ENCODE measurements at places on chromosomes 1 and 21.

- DNase-seq: no peak
Observed at GRCh38 chr1:3505161-3505560, 50.7 kb downstream of the ARHGEF16 start.

GRCh38 chr1:10788592-10789006 is 7.8 kb downstream of the CASZ1 start:
- DNase-seq: peak; percentile 42

GRCh38 chr1:87051965-87052364 is 137.5 kb downstream of the HS2ST1 start:
- DNase-seq: no peak

DNA sequence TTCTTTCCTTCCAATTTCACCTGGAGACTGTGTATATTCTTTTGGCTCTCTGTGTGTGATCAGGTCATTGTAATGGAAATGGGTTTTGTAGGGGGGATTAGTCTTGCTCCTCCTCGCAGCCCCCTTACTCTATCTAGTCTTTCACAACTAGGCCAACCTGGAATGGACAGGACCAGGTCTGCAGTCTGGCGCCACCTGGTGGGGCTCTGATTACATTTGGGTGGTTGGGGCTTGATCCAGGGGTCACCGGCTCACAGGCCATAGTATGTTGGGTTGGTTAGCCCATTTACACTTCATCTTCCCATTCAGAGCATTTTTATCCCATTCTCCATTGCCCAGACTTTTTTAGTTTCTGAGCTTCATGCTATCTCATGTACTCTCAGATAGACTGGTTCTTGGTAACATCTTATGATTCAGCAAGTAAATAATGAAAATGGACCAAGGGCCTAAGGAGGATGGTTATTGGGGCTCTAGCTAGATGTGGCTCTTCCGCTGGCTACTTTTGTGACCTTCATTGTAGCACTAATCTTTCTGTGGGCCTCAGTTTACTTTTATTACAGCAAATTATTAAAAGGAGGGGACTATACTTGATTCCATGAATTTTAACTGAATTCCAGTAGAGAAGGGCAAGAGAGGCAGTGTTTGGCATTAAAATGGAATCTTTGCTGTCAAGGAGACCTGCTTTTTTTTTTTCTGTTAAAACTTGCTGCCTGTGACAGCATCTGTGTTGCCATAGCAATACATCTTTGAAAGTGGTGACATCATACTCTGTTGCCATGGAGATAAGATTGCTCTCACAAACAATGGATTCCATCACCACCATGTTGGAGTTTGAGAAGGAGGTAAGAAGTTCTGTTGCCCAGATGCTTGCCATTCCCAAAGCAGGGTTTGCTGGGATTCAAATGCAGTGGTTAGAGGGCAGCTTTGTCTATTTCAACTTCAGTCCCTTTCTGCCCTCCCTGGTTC is 150.1 kb downstream of the PLXNA2 start:
- DNase-seq: peak; percentile 40

- peak; percentile 83 for DNase-seq
Observed at GRCh38 chr1:24536391-24536840, 19.5 kb upstream of the NCMAP start.

GRCh38 chr1:5701642-5702041 is 290.6 kb downstream of the NPHP4 start:
- no peak for DNase-seq

DNA sequence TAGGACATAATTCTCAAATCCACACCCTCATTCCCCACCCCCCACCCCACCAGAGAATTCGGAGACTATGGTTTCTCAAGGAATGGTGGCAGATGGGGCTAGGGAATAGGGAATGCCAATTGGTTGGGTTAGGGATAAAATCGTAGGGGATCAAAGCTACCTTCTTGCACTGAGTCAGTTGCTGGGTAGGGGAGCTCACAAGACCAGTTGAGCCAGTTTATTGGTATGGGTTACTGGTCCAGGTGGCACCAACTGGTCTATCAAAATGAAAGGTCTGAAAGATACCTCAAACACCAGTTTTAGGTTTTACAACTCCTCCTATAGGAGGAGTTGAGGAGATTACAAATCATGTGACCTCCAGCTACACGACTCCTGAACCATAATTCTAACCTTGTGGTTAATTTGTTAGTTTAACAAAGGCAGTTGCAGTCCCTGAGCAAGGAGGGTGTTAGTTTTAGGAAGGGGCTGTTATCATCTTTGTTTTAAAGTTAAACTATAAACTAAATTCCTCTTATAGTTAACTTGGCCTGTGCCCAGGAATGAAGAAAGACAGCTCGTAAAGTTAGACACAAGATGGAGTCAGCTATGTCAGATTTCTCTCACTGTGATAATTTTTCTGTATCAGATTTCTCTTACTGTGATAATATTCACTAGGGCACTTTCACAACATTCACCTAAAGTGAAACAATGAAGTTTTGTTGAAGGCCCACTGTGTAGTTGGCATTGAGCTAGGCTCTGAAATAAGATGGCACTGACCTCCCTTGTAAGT is 2.5 kb downstream of the SHISAL2A start:
- DNase-seq: no peak

DNA sequence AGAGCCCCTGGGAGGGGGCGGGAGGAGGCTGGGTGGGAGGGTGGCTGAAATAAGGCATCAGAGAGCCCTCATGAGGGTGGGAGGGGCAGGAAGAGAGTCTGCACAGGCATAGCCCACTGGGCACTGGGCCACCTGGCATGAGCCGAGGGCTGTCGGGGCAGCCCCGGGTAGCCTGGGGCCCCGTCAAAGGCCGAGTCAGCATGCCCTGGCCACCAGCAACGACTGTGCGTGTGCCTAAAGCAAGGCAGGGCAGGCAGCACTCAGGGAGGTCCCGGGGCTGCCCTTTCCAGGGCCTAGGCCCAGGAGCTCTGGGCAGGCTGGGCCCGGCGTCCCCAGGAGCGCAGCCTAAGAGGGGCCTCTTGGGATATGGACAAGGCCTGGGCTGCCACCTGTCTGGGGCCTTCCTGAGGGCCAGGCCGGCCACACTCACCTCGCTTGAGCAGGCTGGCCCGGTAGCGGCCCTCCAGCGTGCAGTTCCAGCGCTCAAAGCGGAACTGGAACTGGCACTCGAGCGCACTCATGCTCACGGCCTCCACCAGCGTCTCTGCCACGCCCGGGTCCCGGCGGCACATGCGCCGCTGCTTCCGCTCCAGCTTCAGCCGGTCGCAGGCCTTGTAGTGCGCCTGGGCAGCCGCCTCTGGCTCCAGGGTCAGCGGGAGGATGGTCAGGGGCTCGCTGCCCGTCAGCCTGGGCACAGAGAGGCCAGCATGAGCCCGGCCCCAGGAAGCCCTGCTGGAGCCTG is 22.7 kb downstream of the WNT9A start:
- no peak for DNase-seq

- no peak for DNase-seq
Observed at GRCh38 chr1:84642774-84643173, 47.5 kb downstream of the SSX2IP start.

DNA sequence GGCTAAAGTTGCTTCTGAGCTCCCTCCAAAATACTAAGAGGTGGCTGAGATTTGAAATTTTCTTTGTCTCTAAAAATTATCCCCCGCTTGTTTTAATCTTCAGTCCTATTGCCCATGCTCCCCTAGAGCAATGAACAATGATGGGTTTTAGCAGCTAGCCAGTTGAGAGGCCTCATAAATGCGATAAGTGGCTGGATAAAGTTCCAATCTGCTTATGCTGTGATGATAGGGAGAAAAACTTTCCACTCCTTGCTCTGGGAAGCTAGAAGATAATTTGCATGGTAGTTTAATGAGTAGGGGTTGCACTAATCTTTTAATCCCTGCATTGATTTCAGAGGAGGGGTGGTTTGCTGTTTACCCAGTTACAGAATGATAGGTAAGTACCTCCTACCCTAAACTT is 9.6 kb upstream of the PRPF3 start:
- no peak for DNase-seq

- DNase-seq: no peak
Observed at GRCh38 chr1:162631546-162632191, 595 bp upstream of the DDR2 start.

GRCh38 chr1:85559890-85560289 is 20.7 kb upstream of the CCN1 start:
- no peak for DNase-seq

DNA sequence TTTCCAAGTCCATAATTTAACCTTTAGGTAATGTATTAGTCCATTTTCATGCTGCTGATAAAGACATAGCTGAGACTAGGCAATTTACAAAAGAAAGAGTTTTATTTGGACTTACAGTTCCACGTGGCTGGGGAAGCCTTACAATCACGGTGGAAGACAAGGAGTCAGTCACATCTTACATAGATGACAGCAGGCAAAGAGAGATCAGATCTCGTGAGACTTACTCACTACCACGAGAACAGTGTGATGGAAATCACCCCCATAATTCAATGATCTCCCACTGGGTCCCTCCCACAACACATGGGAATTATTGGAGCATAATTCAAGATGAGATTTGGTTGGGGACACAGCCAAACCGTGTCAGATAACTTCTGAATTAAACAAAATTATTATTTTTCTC is 44.0 kb downstream of the CNIH3 start:
- DNase-seq: no peak

DNA sequence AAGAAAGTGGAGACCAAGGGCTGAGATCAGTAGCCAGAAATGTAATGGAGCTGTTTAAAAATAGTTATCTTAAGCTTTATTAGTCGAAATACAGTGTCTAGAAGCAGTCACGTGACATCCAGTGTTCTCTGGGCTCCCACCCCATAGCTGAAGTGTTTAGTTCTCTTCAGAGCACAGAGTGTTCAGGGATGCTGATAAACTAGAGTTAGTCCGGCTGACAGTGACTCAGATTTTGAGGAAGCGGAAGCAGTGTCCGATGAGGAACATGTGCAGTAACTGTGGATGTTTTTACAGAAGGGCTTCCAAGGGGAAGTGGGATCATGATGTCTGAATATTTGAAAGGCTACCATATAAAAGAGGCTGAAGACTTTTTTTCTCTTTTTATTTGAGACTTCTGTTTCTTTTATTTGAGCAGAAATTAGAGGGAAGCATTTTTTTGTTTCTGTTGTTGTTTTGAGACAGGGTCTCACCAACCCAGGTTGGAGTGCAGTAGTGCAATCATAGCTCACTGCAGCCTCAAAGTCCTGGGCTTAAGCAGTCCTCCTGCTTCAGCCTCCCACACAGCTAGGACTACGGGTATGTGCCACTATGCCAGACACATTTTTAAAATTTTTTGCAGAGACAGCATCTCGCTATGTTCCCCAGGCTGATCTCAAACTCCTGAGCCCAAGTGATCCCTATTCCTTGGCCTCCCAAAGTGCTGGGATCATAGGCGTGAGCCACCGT is 124.2 kb downstream of the GALNT2 start:
- no peak for DNase-seq

GRCh38 chr1:4734219-4734618 is 79.8 kb downstream of the AJAP1 start:
- no peak for DNase-seq

- DNase-seq: peak; percentile 5
Observed at GRCh38 chr1:173356191-173356762, 120.9 kb upstream of the PRDX6 start.

- DNase-seq: no peak
Observed at GRCh38 chr1:12405325-12406210, 175.7 kb downstream of the VPS13D start.

DNA sequence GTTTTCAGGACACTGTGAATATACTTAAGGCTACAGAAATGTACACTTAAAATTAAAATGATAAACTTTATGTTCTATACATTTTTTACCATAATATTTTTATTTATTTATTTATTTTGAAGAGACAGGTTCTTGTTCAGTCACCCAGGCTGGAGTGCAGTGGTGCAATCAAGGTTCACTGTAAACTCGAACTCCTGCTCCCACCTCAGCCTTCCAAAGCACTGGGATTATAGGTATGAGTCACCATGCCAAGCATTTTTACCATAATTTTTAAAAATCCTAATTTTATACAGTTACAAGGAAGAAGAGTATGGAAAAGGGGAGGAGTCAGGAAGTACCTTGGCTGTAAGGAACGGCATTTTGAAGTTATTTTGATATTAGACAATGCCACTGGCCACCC is 23.6 kb upstream of the ANGPTL3 start:
- no peak for DNase-seq

- DNase-seq: no peak
Observed at GRCh38 chr1:16631248-16632043, 18.1 kb upstream of the NBPF1 start.

DNA sequence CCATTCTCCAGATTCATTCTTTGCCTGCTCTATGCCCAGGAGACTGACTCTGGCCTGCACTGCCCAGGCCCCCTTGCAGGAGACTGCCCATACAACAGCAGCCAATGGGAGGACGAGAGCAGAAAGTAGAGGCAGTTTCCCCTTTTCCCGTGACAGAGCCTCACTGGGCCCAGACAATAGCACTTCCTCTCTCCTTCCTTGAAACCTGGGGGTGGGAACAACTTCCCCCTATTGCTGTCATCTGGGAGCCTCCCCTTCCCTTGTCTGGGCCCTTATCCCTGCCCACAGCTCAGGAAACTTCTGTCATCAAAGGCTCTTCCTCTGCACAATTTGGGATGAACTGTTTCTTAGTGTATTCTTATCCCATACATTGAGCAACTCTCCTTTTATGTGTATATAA is 60.8 kb upstream of the KCNJ15 start:
- no peak for DNase-seq

DNA sequence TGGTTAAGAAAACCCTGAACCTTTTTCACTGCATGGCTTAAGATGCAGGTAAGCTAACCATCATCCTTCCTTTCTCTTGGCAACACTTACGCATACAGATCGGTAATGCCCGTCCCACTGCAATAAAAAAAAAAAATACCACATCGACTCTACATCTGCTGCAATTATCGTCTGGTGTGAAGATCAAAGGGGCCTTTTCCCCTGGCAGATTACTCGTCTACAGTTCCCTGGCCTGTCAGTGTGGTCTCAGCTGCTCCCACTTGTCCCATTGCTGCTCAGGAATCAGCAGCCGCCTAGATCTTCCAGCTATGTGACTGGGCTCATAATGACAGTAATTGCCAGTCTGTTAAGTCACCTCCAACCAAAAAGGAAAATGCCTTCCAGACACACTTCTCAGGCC is 133.1 kb downstream of the SETD4 start:
- DNase-seq: no peak

- DNase-seq: no peak
Observed at GRCh38 chr1:95660736-95661135, 426.7 kb downstream of the RWDD3 start.

DNA sequence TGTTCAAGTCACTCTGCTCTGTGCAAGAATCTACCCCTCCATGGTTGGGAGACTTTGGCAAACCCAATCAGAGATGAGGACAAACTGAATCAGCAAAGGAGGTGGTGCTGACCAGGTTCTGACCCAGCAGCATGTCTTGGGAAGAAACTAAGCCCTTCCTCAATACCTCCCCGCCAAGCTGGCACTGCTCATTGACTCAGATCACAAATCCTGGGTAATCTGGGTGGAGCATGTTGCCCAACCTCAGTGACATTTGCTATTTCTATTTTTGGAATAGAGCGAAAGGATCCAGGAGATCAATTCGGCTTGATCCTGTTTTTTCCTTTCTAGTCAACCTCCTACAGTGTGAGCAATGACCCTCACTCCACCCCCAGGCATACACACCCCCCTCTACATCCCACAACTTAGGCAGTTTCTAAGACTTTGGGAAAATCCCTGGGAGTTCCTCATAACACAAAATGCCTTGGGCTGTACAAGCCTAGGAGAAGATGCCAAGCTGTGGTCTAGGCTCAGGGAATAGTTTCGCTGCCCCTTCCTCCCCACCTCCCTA is 166.8 kb upstream of the KCNJ6 start:
- peak; percentile 7 for DNase-seq

GRCh38 chr1:155984341-155984740 is 6.0 kb upstream of the ARHGEF2 start:
- no peak for DNase-seq

- no peak for DNase-seq
Observed at GRCh38 chr1:51433269-51433971, 85.6 kb downstream of the EPS15 start.

- DNase-seq: no peak
Observed at GRCh38 chr1:179023946-179024650, 1.6 kb upstream of the FAM20B start.
